Temporal lobe (tissue), 4 donors: ENCODE measurements at places on chromosomes 5 and 9. TPM values are rescaled to one million over a fixed set of nuclear protein-coding genes. Genes with fewer than 3 reads are reported as not detected.

Gene TNPO1
- total RNA-seq, result 160 TPM

Gene C5orf34
- 2.5 TPM for total RNA-seq

Gene TLX3
- total RNA-seq, result not detected

Gene COL5A1
- total RNA-seq, result 4.9 TPM

Gene NR2F1-AS1
- total RNA-seq, result 50.4 TPM

Gene RUFY1
- total RNA-seq, result 20.2 TPM
